ENCODE measurements at places on chromosomes 12 and 14. TPM values are rescaled to one million over a fixed set of nuclear protein-coding genes. Genes with fewer than 3 reads are reported as not detected.

Gene RERGL
- not detected for total RNA-seq

GRCh38 chr12:57809425-57809824, 9.1 kb downstream of the AVIL start:
- no peak for DNase-seq

Gene DNM1L
- total RNA-seq, result 60.4 TPM

GRCh38 chr12:87866578-87867292, 162.5 kb downstream of the C12orf50 start:
- no peak for DNase-seq

GRCh38 chr12:114439817-114440216, 33.9 kb upstream of the TBX5 start:
- DNase-seq, result no peak

DNA sequence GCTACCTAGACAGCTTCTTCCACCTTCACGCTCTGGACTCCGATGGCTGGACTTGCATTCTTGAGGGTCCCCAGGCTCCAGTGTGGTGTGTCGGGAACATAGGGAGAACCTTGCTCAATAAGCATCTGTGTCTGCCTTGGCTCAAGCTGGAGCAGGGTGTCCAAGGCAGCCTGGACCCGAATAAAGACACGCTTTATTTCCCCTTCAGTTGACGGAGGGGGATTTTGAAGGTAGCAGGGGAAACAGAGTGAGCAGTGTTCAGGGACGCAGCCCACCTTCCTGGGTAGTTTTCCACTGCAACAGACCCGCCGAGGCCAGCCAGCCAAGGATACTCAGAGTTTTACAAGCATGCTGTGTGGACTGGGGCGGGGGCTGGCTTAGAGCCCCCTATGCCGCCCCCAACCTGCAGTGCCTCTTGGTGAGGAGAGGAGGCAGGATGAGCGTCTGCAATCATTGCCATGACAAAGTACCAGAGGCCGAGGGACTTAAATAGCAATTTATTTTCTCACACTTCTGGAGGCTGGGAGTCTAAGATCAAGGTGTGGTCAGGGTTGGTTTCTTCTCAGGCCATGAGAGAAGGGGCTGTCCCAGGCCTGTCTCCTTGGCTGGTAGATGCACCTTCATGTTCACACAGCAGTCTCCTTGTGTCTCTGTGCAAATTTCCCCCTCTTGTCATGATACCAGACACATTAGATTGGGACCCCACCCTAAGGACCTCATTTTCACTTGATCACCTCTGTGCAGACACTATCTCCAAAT, 201.2 kb downstream of the CHST11 start:
- no peak for DNase-seq

GRCh38 chr12:92502417-92503028, 200.3 kb upstream of the PLEKHG7 start:
- DNase-seq, result no peak

Gene PLXNC1
- 6.0 TPM for total RNA-seq

DNA sequence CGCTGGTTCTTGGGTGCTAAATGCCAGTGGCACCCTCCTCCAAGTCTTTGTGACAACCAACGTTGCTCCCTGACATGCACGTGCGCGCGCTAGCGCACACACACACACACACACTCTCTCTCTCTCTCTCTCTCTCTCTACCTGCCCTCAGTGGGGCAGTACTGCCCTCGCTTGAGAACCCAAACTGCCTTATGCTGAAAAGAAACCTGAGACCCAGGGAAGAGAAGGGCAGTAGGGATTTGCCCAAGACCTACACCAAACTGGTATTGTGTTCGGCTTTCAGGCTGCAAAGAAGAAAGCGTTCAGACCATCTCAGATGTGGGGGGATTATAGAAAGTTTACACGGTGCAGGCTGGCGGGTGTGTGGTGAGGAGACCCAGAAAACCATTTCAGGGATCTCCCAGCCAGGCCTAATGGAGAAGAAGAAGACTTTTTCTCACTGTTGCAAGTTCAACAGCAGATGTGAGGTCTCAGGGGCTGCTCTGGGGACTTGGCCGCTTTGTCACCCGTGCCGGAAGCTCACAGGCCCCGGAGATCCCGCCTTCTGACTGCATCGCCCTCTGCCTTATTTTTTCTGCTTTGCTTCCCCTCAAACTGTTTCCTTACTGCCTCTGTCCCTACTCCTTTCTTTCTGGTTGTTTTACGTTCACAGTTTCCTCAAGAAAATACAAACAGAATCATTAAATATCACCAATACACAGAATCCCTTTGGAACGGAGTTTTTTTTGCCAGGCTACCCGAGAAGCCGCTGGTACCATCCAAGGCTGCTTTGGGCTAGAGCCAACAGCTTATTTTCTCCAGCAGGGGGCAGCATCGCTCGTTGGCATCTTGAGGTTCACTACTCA, 82.4 kb downstream of the PPM1A start:
- peak; percentile 79 for DNase-seq

GRCh38 chr12:89353823-89354611, 1.7 kb upstream of the DUSP6 start:
- DNase-seq, result peak; percentile 77

DNA sequence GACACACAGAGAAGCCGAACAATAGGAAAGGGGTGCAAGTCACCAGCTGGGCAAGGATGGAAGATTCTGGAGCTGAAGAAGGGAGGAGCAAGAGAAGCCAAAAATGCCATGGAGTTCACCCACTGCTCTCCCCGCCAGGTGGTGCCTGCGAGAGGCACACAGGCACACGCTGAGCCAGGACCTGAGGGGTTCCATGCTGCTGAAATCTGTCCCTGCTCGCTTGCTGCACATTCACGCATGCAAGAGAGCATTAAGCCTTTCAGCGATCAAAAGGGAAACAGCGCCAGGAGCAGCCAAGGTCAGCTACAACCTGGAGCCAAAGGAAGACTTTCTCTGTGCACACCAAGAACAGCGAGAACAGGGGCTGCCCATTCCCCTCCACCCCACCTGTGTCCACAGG, 104.1 kb downstream of the ANO2 start:
- DNase-seq, result no peak

GRCh38 chr12:124498275-124499189, 68.9 kb downstream of the NCOR2 start:
- DNase-seq, result no peak

Gene OR11H12
- total RNA-seq, result not detected

DNA sequence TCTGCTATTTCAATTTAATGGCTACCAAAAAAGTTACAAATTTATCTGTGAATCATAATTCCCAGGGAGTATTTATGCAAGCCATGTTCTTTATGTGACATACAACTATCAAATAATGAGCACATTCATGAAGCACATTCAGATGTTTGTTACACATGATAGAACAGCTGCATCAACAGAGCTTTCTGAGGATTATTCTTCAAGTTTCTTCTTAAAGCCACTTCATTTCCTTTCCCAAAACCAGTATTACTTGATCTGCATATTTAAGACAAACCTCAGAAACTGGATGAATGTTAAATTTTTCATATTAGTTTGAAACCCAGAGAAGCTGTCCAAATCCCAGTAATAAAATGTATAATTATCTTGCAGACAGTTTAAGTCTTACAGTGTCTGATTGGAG, 73.6 kb upstream of the SOX5 start:
- no peak for DNase-seq

Gene CD9
- 18.1 TPM for total RNA-seq

- no peak for DNase-seq
Observed at GRCh38 chr14:99075061-99075460, 196.9 kb downstream of the BCL11B start.

Gene GLI1
- 0.62 TPM for total RNA-seq

Gene KRT6C
- total RNA-seq, result not detected

GRCh38 chr12:62834406-62834805, 100.5 kb downstream of the PPM1H start:
- DNase-seq, result no peak

DNA sequence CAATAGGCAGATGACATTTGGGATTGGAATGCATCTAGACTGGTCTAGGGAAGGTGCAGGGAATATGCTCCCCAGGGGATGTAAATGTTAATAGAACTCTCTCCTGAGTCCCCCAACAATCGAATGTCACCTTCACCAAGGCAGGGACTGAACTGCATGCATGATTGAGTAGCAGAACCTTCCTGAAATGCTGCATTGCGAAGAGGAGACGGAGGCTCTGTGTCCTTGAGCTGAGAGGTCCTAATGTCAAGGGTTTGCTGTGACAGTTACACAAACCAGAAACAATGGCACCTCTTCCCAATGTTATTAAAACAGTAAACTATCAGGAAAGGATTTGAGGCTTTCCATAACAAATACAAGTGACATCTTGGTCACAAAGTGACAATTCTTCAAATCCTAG, 117.5 kb upstream of the SFSWAP start:
- no peak for DNase-seq

GRCh38 chr14:25843481-25844470, 754.1 kb downstream of the NOVA1 start:
- no peak for DNase-seq

DNA sequence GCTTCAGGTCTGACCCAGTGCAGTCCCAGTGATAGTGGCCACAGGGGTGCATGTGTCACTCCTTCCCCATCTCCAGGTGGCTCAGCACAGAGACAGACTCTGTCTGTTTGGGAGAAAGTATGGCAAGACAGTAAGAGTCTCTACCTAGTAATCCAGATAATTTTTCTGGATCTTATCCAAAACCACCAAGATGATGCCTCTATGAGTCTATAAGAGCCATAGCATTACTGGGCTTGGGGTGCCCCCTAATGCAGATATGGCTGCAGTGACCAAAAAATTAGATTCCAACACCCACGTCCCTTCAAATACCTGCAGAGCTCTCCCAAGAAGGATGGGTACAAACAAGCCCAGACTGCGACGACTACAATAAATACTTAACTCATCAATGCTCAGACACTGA, 123.8 kb downstream of the GRIP1 start:
- DNase-seq, result no peak

GRCh38 chr14:68843471-68844209, 50.8 kb upstream of the ZFP36L1 start:
- DNase-seq, result peak; percentile 74

Gene RIC8B
- total RNA-seq, result 9.1 TPM

Gene KLHL33
- 0.50 TPM for total RNA-seq

GRCh38 chr12:78226763-78227162, 396.1 kb downstream of the NAV3 start:
- no peak for DNase-seq
